Stomach (tissue), 19 donors: ENCODE measurements at places on chromosomes 6 and 20. TPM values are rescaled to one million over a fixed set of nuclear protein-coding genes. Genes with fewer than 3 reads are reported as not detected.

The MAS1 gene
- total RNA-seq = 0.18 TPM

The SDC4 gene
- 343 TPM for total RNA-seq

The SLC22A7 gene
- total RNA-seq = not detected

The ISM1 gene
- total RNA-seq = not detected

The TNXB gene
- 43.8 TPM for total RNA-seq

The UST gene
- 2.5 TPM for total RNA-seq

The SGK2 gene
- 118 TPM for total RNA-seq

The TCF15 gene
- not detected for total RNA-seq

The MDFI gene
- total RNA-seq = not detected

The SMLR1 gene
- total RNA-seq = not detected

The OR12D3 gene
- not detected for total RNA-seq

The FOXF2 gene
- total RNA-seq = 9.6 TPM

The SMIM26 gene
- 139 TPM for total RNA-seq

The IMPG1 gene
- total RNA-seq = not detected

The HBS1L gene
- 53.1 TPM for total RNA-seq

The MYB gene
- total RNA-seq = 118 TPM

The BANF2 gene
- total RNA-seq = not detected

The HMGCLL1 gene
- total RNA-seq = 0.45 TPM

The TP53TG5 gene
- not detected for total RNA-seq

The ELOVL2 gene
- total RNA-seq = not detected

The RIPOR3 gene
- total RNA-seq = 15.6 TPM

The HTR1E gene
- 0.18 TPM for total RNA-seq

The CLIC5 gene
- total RNA-seq = 2.0 TPM

The INSM1 gene
- not detected for total RNA-seq

The TAPBP gene
- 59.5 TPM for total RNA-seq

The SNAP91 gene
- not detected for total RNA-seq

The ATXN1 gene
- total RNA-seq = 64.6 TPM

The XKR7 gene
- 0.37 TPM for total RNA-seq

The RPL10A gene
- 2,027 TPM for total RNA-seq

The TAP1 gene
- total RNA-seq = 16.0 TPM

The CDC40 gene
- total RNA-seq = 5.2 TPM

The MMP24 gene
- 2.7 TPM for total RNA-seq

The RAD21L1 gene
- total RNA-seq = not detected
